Nephron progenitor cell (in vitro differentiated cells): ENCODE measurements at places on chromosomes 3 and 15.

DNA sequence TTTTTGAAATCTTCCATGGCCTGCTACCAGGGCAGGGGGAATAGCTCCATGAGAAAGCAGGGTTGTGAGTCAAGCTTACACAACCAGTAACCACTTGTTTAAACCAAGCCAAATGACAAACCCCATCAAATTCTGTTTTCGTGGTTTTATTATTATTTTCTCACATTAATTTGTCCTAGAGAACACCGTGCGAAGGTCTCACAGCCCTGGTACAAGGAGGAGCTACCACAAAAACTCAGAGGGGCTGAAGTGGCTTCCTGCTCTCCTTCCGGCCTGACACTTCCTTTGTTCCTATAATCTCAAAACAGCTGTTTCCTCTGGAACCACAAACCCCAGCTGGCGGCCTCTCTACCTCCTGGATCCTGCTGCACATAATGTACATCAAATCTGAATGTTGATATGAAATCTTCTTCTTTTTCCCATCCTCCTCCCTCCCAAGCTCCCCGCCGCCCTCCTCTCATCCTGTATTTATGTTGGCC, 375.9 kb downstream of the MCTP2 start:
- DNase-seq: no peak

DNA sequence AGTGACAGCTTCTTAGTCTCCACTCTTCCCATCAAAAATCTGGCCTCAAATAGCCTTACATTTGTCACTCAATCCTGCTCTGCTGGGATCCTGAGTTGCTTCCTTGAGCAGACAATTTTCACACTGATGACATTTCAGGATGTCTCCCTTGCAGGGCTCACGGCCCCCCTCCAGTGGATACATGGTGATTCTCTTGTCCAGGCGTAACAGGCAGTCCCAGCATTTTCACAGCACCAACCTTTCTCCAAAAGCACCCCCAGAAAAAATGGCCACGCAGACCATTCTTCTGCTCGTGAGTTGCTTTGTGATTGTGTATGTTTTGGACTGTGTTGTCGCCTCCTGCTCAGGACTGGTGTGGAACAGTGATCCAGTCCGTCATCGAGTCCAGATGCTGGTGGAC, 47.4 kb upstream of the WNT7A start:
- DNase-seq: no peak

DNA sequence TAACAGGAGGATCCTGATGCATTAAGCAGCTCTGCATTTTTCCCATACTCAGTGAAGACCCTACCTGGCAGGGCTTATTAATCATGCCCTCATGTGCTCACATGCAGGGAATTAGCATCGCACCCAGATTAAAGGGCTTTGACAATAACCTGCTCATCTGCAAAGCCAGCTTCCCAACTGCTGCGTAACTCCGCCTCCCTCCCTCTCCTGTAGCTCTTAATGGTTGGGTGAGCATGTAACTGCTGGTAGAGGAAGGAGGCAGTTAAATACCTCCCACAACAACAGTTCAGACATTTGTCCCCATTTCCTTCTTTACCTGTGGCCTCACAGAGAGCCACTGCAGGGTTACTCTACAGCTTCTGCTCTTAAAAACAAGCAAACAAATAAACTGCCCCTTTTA, 203.6 kb upstream of the WNT5A start:
- DNase-seq: peak; percentile 49

- no peak for DNase-seq
Observed at GRCh38 chr3:39166932-39167532, 13.6 kb upstream of the CSRNP1 start.

- DNase-seq: no peak
Observed at GRCh38 chr3:178732824-178733223, 196.6 kb downstream of the KCNMB2 start.
